MG63 (cell line): ENCODE measurements at places on chromosomes 5 and 9. TPM values are rescaled to one million over a fixed set of nuclear protein-coding genes. Genes with fewer than 3 reads are reported as not detected.

Gene MCC
- total RNA-seq, result 0.86 and 7.1 TPM in 2 replicates

Gene NOXA1
- total RNA-seq, result not detected in 2 replicates

Gene DND1
- 0.94 TPM in 1 of 2 replicates, not detected in the other for total RNA-seq

Gene BARHL1
- not detected in 2 replicates for total RNA-seq

Gene FAM219A
- total RNA-seq, result 3.1 and 7.7 TPM in 2 replicates

Gene UBTD2
- 28.8 and 43.0 TPM in 2 replicates for total RNA-seq

Gene OGN
- 0.33 TPM in 1 of 2 replicates, not detected in the other for total RNA-seq

Gene AJM1
- total RNA-seq, result 0.82 TPM in 1 of 2 replicates, not detected in the other

Gene OBP2B
- not detected in 2 replicates for total RNA-seq

Gene PCA3
- not detected in 2 replicates for total RNA-seq

Gene PDE6A
- total RNA-seq, result not detected in 2 replicates

Gene OTP
- not detected in 2 replicates for total RNA-seq

Gene NME5
- not detected in 2 replicates for total RNA-seq

Gene SCGB3A1
- not detected in 2 replicates for total RNA-seq

Gene COL15A1
- 0.62 and 1.2 TPM in 2 replicates for total RNA-seq

Gene CCT5
- 976 and 1,634 TPM in 2 replicates for total RNA-seq

Gene PCDHB16
- total RNA-seq, result 0.10 and 1.2 TPM in 2 replicates

Gene SPRY4
- total RNA-seq, result 3.9 and 5.5 TPM in 2 replicates

- no peak for DNase-seq
Measured at GRCh38 chr9:108270051-108270450, 585.7 kb downstream of the ACTL7B start.

DNA sequence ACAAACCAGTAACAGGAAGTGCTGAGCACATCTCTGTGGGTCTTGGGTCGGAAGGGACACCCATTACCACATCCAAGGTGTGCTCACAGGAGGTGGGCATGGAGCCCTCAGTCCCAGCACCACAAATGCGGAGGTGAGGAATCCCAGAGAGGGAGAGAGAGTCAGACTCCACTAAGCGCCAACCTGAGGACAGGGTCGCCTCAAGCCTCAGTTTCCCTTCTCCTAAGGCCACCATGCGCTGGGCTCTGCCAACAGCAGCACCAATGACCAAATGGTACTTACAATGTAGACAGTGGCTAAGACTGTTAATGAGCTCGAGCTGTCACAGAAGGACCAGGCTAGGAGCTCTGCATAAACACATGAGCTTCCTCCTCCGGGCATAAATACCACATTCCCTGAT, 43.1 kb downstream of the BICD2 start:
- no peak for DNase-seq

DNA sequence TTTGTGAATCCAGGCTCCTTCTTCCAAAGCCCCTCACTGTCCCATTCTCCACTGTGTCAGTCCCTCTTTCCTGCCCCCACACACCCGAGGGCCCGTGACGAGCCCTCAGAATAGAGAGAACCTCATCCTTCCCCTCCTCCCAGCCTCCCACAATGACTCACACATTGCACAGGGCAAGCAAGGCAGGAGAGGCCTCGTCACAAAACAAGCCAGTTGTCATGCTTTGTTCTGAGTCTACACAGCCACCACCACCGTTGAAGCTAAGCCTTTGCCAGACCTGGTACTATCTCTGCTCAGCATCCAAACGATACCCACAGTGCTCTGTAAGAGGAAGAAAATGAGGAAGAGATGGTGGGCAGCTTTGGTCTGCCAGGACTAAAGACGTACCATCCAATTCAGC, 142.2 kb upstream of the ZNF366 start:
- no peak for DNase-seq

GRCh38 chr9:10876333-10876732, 263.5 kb upstream of the PTPRD start:
- no peak for DNase-seq

DNA sequence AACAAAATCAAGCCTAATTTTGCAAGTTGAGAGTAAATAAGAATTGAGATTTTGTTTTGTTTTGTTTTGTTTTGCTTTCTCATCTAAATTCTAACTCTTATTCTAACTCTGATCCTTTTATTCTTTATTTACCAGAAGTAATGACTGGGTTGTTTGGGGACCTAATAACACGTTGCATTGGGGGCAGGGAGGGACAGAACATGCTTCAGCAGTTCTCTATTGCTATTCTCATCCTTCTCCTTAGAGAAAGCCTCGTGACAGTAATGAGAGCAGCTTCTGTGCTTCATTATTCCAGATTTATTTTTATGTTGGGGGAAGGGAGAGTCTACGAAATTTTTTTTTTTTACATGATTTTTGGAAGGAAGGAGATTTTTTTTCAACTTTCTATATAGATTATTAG, 21.1 kb downstream of the CPEB4 start:
- DNase-seq, result no peak

DNA sequence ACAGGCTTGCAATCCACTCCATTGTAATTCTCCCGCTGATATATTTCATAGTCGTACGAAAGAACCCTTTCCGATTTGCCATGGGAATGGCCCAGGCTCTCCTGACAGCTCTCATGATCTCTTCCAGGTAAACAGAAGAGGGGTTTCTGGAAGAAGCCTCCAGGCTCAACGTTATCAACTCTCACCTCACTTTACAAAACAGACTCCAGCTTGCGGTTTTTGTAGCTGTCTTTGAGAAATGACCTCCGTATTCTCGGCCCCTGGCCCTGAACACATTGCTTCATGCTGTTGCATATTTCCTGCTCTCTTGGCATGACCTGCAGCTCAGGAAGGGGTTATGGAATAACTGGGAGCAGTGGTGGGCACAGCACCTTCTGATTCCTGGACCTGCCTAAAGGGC, 85.7 kb downstream of the SLC1A1 start:
- no peak for DNase-seq

DNA sequence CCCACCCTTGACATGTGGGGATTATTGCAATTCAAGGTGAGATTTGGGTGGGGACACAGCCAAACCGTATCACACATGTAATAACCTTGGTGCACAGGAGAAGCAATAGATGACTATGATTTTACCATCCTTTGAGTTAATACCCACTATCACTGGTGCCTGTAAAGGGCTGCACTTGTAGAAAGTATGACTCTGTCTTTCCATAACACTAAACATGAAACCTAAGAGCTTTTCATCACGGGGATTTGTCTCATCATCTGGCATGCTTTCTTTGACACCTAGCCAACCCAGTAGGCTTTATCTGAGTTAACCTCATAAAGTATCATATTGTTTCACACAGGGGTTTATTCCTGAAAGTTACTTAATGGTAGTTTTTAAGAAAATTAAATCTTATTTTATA, 188.9 kb upstream of the TNC start:
- DNase-seq, result peak; percentile 8

GRCh38 chr5:135545099-135545498, 9.3 kb upstream of the NEUROG1 start:
- no peak for DNase-seq

DNA sequence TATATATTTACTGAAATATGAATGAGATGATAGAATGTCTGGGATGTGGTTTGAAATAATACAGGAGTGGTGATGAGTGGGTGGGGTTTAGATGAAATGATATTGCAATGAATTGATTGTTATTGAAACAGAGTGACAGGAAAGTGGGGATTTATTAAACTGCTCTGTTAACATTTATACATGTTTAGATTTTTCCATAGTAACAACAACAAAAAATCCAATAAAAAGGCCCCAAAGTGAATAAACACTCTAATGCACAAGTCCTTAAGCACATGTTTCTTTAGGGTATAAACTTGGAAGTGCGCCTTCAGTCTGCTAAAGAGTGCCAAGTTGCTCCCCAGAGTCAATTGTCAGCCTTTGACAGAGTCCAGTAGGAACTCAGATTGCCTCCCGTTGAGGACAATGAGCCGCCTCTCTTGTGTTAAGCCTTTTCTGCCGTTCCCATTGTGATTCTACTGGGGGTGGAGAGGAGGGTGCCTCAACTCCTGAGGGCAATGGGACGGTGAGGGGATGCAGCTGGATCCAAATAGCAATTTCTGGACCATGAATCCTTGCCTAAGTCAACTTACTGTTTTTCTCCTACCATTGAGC, 112.3 kb downstream of the SLC28A3 start:
- no peak for DNase-seq

DNA sequence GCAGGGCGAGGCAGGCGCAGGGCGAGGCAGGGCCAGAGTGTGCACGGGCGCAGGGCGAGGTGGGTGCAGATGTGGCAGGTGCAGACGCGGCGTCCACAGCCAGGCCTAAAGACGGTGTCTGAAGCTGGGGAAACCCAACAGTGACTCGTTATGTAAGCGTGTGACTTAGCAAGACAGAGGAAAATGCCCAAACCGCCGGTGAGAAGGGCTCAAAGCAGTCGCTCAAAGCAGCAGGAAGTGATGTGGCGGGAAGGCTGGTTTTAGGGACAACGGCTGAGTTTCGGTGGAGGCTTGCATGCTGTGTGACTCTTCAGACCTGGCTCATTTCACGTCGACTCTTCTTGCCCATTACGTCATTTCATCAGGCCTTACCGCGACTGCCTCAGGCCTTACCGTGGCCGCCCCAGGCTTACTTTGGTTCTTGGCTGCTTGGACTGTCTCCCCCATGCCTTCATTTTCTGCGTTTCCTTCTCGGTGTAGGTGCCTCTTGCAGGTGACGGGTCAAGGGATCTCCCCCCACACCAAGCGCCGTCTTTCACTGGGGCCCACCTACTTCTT, 50.5 kb upstream of the EXOC3 start:
- DNase-seq, result peak; percentile 42

DNA sequence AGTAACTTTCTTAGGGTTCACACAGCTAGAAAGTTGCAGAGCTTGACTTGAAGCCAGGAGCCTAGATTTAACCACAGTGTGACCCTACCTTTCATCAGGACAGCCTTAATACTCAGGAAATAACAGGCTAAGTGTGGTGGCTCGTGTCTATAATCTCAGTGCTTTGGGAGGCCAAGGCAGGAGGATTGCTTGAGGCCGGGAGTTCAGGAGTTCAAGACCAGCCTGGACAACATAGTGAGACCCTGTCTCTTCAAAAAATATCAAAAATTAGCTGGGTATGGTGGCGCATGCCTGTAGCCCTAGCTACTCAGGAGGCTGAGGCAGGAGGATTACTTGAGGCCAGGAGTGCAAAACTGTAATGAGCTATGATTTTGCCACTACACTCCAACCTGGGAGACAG, 681.1 kb downstream of the MAT2B start:
- no peak for DNase-seq

GRCh38 chr9:87701931-87702421, 23.9 kb upstream of the CTSL start:
- no peak for DNase-seq

- peak; percentile 43 for DNase-seq
Measured at GRCh38 chr9:114681594-114682332, at the start of gene TEX48. Gene TEX48 (minus strand): TSS chr9:114682192. CDS start chr9:114671723, 10,469 bp downstream.

DNA sequence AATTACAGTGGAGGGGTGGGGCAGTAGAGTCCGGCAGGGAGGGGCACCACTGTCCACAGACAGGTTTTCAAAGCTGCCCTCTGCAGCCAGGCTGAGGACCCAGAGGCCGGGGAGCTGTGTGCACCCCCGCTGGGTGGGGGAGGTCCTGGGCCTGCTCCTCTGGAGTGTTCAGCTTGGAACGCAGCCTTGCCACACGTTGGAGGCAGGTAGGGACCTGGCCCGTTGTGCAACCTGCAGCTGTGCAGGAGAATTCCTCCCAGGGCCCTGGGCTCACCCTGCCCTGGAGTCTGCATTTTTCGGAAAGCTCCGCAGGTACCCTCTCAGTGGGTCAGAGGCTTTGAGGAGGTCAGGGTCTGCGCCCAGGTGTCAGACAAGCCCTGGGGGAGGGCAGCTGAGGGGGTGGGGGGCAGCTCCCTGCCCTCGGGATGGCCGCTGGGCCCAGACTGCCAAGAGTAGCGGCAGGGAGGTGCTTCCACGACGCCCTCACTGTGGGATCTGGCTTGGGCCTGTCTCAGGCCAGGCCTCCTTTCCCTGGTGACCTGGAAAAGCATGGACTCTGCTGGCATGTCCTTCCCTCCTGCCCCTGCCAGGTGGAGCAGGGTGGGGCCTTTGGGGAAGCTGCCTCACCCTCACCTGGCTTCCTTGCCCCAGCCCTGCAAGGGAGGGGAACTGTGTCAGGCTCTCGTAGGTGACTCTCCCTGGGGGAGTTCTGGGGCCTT, 29.5 kb downstream of the RXRA start:
- no peak for DNase-seq

DNA sequence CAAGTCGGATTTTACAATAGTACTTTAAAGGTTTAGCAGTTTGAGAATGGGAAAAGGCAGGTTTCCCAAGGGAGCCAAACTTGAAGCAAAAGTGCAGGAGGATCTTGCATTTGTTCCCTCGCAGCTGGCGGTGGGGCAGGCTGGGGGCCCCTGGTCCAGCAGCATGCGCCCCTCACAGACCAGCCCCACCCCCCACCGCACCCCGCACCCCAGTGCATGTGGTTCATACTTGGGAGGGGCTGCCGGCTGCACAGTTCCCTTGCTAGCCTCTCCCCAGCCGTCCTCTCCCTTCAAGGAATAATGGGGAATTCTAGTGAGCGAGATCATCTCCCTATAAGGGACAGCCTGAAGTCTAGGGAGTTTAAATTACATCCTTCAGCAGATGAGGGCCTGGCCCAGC, 273.1 kb upstream of the IRX2 start:
- DNase-seq, result no peak

- no peak for DNase-seq
Measured at GRCh38 chr5:55063899-55064298, 38.5 kb upstream of the GZMA start.

DNA sequence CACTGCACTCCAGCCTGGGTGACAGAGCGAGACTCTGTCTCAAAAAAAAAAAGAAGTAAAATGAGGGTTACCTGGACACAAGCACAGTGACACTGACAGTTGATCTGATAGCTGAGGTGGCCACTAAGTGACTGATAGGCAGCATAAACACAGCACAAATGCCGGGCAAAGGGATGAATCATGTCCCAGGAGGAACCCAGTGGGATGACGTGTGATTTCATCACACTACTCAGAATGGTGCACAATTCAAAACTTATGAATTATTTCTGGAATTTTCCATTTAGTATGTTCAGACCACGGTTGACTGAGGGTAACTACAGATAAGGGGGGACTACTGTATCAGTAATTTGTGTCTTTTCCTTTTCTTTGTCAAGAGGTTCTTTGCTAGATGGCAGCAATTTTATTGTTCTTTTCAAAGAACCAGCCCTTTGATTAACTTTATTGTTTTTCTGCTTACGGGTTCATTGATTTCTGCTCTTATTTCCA, 34.3 kb upstream of the RNF130 start:
- no peak for DNase-seq

DNA sequence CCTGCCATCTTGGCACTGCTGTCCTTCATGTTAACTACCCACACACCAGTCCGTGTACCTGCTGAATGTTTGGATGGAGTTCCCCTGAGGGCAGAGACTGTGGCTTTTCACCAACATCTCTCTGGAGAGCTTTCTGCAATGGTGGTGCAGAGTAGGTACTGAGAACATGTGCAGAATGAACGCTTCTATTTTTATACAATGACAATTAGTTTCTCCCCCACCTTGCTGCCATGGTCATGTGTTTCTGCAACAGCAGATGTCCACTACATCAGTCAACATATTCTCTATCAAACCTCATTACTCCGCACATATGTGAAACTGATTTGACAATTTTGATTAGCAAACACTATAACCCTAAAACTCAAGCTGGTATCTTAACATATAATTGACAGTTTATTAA, 14.5 kb downstream of the PTCH1 start:
- no peak for DNase-seq
